ENCODE measurements at places on chromosomes 3 and 15. TPM values are rescaled to one million over a fixed set of nuclear protein-coding genes. Genes with fewer than 3 reads are reported as not detected.

The ZBTB47 gene
- 47.9 TPM for total RNA-seq

The LCTL gene
- not detected for total RNA-seq

The CHRNA3 gene
- 3.7 TPM for total RNA-seq

The WDR93 gene
- not detected for total RNA-seq

The CSPG4 gene
- 23.1 TPM for total RNA-seq

The NRG4 gene
- total RNA-seq, result not detected
